Fibroblast of skin of abdomen (primary cell): ENCODE measurements at places on chromosomes 7 and 10.

DNA sequence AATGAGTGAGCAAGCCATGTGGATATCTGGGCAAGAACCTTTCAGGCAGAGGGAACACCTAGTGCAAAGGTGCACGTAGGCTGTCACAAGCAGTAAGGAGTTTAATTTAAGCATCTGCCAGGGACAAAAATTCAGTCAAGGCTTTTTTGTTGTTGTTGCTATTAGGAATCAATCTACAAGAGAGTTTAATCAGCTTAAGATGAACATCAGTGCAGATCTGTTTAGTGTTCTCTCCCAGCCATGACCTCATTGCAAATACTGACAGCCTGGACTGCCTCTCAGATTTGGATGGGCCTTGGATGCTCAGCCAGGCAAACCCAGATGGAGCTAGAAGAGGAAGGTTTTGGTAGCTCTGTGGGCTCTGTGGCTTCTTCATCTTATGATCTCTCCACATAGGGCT lies 3.3 kb upstream of the GLCCI1 start:
- no peak for DNase-seq

- no peak for DNase-seq
Observed at GRCh38 chr10:20616918-20617810, 279.9 kb downstream of the NEBL start.

GRCh38 chr10:23326544-23327307 lies 17.9 kb downstream of the C10orf67 start:
- DNase-seq = no peak

DNA sequence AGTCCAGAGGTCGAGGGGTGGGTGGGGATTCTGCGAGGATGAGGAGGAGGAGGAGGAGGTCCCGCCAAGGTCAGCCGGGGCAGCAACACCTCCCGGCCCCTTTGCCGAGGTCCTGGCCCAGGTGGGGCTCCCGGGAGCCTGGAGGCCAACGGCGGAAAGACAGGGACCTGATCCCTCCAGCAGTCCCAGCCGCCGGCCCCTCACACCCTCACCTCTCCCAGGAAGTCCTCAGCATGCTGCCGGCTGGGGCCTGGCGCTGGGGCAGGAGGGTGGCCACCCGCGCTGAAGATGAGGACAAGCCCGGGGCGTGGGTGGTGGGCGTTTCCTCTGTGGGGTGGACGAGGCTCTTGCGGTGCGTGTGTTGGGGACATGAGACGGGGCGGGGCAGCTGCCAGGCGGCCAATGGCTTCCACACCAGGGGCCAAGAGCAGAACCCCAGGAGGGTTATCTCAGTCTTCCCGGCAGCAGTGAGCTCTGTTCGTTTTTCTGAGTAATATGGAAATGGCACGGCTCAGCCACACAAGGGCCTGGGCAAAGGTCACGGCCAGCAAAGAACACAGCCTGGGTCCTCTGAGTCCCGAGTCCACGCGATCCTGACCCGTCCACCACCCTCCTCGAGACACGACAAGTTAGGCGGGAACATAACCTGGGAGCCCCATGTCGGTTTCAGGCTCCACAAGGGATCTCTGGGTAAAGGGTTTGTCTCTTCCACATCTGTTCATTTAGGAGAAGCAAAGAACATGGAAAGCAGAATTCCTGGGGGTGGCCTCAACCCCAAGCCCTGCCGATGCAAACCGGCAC lies 82.9 kb upstream of the PDGFA start:
- no peak for DNase-seq

DNA sequence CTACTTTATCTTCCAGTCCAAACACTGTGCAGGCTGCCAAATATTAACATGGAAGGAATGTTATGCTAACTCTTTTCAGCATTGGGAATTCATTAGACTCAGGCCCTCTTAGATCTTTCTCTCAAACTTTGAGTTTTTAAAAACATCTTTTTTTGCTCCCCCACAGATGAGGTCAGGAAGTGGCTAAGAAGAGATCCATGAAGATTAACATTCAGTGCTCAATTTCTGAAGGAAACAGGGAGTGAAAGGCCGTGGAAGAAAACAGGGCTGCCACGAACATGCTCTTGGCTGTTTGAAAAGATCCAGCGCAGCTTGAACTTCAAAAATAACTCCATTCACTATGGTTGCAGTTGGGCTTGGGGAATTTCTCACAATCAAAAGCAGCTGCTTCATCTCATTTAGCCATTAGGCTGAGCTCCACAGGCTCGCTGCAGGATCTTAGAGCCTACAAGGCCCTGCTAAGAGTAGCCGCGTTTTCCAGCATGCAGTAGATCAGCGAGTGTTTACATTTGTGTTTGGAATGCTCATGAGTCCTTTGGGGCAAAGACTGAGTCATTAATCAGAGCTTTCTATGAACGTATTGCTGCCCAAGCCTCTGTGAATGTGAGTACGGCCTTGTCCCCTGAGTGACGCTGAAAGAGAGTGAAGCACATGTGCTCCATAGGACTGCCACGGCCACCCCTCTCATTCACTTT lies 41.2 kb upstream of the TNS3 start:
- DNase-seq = peak; percentile 95

- DNase-seq = no peak
Observed at GRCh38 chr7:70494225-70495032, 637.5 kb upstream of the GALNT17 start.

DNA sequence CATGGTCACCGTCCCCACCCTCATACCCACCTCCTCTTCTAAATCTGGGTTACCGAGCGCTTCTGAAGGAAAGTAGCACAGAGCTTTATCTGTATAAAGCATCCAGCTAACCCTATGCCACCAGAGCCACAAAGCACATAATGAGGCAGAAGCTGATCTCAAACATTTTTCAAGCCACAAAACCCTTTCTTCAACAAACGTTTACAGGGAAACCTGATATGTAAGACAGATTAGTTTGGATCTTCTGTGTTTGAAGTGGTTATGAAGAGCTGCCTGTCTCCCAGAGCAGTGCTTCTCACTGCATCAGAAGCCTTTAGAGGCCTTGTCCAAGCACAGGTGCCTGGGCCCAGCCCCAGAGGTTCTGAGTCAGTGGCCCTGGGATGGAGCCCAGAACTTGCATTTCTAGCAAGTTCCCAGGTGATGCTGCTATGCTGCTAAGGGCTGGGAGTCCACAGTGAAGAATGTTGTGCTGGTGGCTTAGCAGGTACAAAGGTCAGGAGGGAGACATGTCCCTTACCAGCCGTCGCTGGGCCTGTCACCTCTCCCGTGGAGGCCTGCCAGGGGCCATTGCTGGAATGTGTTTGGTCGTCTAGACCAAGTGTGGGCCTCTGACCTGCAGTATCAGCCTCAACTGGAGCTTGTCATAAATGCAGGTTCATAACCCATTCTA lies 90.4 kb downstream of the TAF3 start:
- no peak for DNase-seq

- DNase-seq = no peak
Observed at GRCh38 chr7:29150856-29151255, 4.5 kb upstream of the CPVL start.

DNA sequence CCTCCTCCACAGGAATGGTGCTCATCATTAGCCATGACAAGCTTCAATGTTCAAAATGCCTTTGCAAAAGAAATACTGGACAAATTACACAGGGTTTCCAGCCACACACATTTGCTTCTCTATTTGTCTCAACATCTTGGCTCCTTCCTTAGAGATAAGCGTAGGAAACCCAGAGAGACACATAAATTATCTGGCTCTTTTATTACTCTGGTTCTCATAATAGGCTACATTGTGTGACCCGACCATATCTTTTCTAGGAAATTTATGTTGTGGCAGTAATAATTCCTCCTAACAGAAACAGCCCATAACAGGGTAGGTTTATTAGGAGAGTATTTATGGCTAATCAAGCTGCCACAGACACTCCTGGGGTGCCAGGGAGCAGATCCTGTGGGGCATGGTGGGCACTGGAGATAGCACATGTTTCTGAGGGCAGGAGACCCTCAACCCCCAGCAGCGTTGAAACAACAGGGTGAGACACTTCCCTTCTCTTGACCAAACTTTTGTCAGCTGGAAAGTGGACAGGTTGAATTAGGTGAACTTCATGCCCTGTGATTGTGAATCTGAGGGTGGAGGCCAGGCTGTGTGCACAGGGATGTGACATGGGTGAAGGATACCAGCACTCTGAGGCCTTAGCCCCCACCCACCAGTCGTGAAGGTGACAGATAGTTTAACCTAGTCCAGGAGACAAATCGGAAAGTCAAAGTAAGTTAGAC lies 295.9 kb upstream of the ZNF32 start:
- no peak for DNase-seq

DNA sequence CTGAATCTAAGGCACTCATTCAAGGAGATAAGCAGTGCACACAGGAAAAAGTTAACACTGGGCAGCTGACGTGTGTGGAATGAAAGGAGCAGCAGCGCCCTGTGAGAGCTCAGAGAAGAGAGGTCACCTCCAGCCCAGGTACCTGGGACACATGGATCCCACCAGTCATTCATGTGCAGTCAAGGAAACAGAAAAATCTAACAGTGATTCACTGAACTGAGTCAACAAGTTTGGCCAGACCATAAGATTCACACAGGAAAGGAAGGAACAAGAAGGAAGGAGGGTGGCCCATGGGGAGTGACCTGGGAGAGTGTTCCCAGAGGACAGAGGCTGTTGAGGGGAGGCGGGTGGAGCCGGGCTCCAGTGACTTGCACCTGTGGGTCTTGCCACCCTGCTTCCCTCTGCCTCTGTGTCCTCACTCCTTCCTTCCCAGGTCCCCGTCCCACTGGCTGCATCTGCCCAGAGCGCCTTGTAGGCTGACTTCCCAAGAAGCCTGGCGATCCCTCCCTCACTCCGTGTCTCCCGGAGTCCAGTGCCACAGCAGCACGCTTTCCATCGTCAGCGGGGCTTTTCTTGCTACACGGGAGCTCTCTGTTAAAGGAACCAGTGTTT lies 27.7 kb downstream of the RNF32 start:
- DNase-seq = no peak

- DNase-seq = no peak
Observed at GRCh38 chr7:151780631-151781030, 96.3 kb downstream of the PRKAG2 start.

- peak; percentile 58 for DNase-seq
Observed at GRCh38 chr7:143882604-143883078, 19.3 kb downstream of the TCAF1 start.
